ENCODE measurements at places on chromosomes 16 and 17.
A peak's percentile ranks its signal among the peaks of the same experiment; 100 is the strongest.

DNA sequence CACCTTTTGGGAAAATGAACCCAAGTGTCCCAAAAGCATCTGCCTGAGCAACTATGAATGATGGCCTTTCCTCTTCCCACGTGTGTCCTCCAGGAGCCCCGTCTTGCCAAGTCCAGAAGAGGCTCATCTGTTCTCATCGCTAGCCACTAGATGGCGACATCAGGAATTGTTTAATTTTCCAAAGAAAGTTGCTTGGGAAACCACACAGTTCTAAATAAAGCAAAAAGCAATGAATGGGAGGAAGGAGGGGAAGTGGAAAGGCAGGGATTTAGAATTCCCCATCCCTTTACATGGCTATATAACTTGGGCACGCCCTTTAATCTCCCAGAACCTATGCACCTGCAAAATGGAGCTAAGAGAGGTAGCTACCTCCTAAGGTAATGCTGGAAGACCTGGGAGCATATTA lies 9.0 kb upstream of the CDH5 start:
- peak; percentile 45 for DNase-seq

DNA sequence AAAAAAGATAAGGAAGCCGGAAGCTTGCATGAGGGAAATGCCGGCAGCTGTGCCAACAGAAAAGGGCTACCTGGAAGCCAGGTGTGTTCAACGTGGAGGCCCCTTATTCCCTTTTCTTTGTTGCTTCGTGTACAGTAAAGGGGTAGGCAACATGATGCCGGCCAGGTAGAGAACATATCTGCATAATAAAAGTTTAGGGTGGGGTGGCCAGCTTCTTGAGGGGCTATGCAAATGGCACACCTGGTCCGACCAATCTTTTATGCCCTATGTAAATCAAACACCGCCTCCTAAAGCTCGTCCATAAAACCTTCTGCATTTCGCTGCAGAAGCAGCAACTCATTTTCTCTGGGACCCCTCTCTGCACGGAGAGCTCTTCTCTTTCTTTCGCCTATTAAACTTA lies 911.6 kb downstream of the KCNJ2 start:
- no peak for DNase-seq

GRCh38 chr16:63613701-63614100 lies 1508.2 kb downstream of the CDH11 start:
- DNase-seq = no peak

- DNase-seq = no peak
Observed at GRCh38 chr17:43620147-43620546, 41.6 kb downstream of the MEOX1 start.

- DNase-seq = no peak
Observed at GRCh38 chr17:67436233-67436632, 59.2 kb downstream of the PITPNC1 start.

- no peak for DNase-seq
Observed at GRCh38 chr16:7449808-7450207, 117.2 kb downstream of the RBFOX1 start.

GRCh38 chr16:66251476-66252160 lies 114.9 kb upstream of the CDH5 start:
- DNase-seq = no peak
